ENCODE measurements at places on chromosomes 13 and 19.
A peak's percentile ranks its signal among the peaks of the same experiment; 100 is the strongest.

DNA sequence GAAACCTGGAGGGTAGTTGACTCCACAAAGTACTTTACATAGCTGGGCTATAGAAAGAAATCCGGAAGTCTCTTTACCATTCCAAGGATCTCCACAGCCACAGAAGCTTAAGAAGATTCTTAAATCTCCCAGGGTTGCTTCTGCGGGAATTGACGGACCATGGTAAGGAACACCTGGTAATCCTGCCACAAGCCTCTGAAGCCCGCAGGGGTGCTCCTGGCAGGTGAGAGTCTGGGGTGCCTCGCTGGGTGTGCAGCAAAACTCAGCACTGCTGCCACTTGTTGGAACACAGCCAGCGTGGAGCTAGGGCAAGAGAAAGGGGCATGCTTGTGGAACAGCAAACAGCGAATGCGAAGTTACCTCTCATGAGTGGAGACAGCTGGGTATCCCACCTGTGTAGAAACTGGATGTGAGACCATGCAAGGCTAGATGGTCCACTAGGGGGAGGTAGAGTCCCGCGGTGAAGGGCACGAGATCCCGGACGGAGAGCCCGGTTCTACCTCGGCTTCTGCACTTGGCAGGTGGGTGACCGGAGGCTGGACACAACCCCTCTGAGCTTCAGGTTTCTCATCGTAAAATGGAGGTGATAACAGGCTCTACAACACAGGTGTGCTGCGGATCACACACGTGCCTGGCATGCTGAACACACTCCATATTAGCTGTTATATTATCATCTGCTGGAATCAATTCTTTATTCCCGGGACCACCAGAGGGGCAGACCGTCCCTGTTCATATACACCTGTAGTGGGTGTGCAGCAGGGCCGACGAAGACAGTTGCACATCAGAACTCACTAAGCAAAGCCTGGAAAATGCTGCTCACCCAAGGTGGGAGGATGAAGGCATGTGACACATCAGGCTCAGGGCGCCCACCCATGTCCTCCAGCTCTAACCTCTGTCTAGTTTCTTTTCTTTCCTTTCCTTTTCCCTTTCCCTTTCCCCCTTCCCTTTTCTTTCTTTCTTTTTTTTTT is 24.1 kb upstream of the UBAC2 start:
- peak; percentile 79 for DNase-seq

- DNase-seq, result no peak
These were observed 20.8 kb upstream of the ZNF266 start for GRCh38 chr19:9456018-9456689.

GRCh38 chr19:35901055-35901644 is 810 bp upstream of the NFKBID start:
- no peak for DNase-seq

GRCh38 chr19:23249911-23250649 is at the start of gene ZNF724:
ZNF724 (minus strand) TSS chr19:23250394; CDS start chr19:23250242, 152 bp downstream.
- DNase-seq, result peak; percentile 93

GRCh38 chr13:51252954-51253532 is 30.8 kb downstream of the FAM124A start:
- DNase-seq, result no peak

GRCh38 chr13:31221057-31221456 is 21.3 kb downstream of the B3GLCT start:
- DNase-seq, result no peak
